ENCODE measurements at places on chromosomes 7 and 10. TPM values are rescaled to one million over a fixed set of nuclear protein-coding genes. Genes with fewer than 3 reads are reported as not detected.

Gene AMPH
- polyA plus RNA-seq = not detected

Gene CCDC172
- polyA plus RNA-seq = not detected

Gene MRLN
- polyA plus RNA-seq = not detected

Gene FAM241B
- polyA plus RNA-seq = 0.61 TPM

Gene PPP1R9A
- 0.63 TPM for polyA plus RNA-seq

Gene ODAD2
- not detected for polyA plus RNA-seq

Gene DGKB
- polyA plus RNA-seq = not detected

Gene GBX1
- polyA plus RNA-seq = not detected

DNA sequence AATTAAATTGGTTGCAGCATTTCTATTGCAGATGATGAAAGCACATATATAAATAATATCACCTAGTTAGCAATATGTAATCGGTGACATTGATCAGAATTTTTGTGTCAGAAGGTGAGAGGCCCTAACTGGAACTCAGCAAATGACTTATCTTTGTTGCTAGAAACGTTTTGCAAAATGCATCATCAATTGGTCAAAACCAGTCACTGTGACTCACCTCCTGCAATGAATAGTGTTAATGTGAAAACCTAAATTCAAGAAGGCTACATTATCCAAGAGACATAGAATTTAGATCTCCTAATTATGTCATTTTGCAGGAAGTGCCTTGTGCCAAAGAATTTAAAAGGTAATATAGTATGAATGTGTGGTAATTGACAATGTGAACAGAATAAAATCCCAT, 9.8 kb upstream of the PNLIPRP3 start:
- DNase-seq = no peak
- no peaks in the 10 kb centered on the region for H3K36me3 ChIP-seq
- H3K27ac ChIP-seq = no peak overlapping the region
- H3K4me1 ChIP-seq = no peaks in the 10 kb centered on the region

DNA sequence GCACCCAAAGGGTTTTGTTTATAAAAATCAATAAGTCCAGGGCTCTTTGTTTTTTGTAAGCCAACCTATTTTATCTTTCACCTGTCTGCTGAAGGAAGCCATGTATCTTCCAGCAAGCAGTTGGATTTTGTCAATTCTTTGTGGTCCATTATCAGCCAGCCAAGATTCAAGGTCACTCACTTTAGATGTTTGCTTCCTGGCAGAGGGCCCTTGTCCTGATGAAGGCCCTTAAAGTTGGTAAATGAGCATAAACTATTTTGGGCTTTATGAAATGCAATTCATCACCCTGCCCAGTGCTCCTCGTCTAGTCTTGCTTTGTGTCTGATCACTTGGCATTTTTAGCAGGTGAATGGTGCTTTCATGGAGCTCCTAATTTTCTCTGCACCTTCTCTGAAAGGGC, 1004.2 kb downstream of the GRID1 start:
- no peaks in the 10 kb centered on the region for H3K4me1 ChIP-seq
- H3K27me3 ChIP-seq = no peaks in the 10 kb centered on the region
- no peak overlapping the region for H3K27ac ChIP-seq
- DNase-seq = no peak
- H3K4me3 ChIP-seq = no peak overlapping the region

GRCh38 chr10:12332572-12333379, 16.6 kb upstream of the CAMK1D start:
- H3K36me3 ChIP-seq = no peaks in the 10 kb centered on the region
- H3K27me3 ChIP-seq = no peaks in the 10 kb centered on the region
- H3K27ac ChIP-seq = peak overlapping the region; percentile 88
- DNase-seq = no peak
- H3K4me1 ChIP-seq = peaks cover 21% of the 10 kb centered on the region
- H3K4me3 ChIP-seq = peak overlapping the region; percentile 35

DNA sequence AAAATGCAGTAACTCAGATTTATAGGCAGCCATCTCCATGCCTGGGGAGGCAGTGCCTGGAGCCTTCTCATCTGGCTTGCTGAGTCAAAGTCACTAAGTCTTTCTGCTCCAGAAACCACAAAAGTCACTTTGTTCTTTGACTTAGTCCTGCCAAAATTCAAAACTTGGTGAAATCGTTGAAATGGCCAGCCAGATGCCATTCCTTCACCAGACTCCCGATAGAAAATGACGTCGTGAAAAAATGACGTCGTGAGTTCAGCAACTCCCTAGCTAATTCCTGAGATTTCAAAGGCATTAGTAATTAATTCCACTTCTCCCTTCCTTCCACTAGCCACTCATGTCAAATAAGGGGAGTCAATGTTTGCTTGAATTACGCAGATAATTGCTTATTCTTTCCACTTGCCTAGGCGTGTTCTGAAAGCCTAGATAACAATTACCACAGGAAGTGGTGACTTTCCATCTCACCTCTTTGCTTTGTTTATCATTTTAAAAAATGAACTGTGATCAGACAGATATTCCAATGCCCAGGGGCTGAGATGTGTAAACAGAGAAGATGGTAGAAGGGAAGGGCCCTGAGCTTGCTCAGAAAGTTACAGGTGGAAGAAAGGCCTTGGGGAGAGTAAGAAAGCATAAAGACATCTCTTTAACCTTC, 48.5 kb upstream of the OSBPL3 start:
- no peak overlapping the region for H3K4me3 ChIP-seq
- H3K4me1 ChIP-seq = no peaks in the 10 kb centered on the region
- DNase-seq = no peak
- H3K27me3 ChIP-seq = peaks cover 19% of the 10 kb centered on the region
- H3K36me3 ChIP-seq = no peaks in the 10 kb centered on the region
- no peak overlapping the region for H3K27ac ChIP-seq

GRCh38 chr10:126499744-126500143, 111.5 kb upstream of the ADAM12 start:
- H3K4me3 ChIP-seq = no peak overlapping the region
- H3K27ac ChIP-seq = no peak overlapping the region
- DNase-seq = no peak
- no peaks in the 10 kb centered on the region for H3K36me3 ChIP-seq

GRCh38 chr7:85823396-85824080, 636.7 kb upstream of the SEMA3D start:
- no peak overlapping the region for H3K4me3 ChIP-seq
- no peaks in the 10 kb centered on the region for H3K36me3 ChIP-seq
- H3K4me1 ChIP-seq = no peaks in the 10 kb centered on the region

DNA sequence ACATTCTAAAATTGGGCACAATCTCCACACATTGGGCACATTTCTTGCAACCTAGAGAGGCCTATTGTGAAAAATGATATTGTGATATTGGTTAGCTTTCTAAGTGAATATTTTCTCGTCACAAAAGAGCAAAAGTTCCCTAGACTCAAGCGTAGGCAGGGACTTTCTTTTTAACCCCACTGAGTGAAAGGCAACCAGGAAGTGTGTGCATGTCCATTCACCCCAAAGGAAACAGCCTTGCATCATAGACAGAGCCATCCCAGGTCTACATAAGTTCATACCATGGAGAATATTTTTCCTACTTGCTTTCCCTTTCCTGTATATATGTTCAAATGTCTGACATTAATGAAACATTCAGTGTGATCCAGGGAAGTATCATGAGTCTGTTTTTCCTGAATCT, 84.2 kb upstream of the AGBL3 start:
- no peak overlapping the region for H3K4me3 ChIP-seq
- H3K36me3 ChIP-seq = no peaks in the 10 kb centered on the region
- DNase-seq = no peak
- H3K27ac ChIP-seq = no peak overlapping the region
- H3K4me1 ChIP-seq = peaks cover 10% of the 10 kb centered on the region

DNA sequence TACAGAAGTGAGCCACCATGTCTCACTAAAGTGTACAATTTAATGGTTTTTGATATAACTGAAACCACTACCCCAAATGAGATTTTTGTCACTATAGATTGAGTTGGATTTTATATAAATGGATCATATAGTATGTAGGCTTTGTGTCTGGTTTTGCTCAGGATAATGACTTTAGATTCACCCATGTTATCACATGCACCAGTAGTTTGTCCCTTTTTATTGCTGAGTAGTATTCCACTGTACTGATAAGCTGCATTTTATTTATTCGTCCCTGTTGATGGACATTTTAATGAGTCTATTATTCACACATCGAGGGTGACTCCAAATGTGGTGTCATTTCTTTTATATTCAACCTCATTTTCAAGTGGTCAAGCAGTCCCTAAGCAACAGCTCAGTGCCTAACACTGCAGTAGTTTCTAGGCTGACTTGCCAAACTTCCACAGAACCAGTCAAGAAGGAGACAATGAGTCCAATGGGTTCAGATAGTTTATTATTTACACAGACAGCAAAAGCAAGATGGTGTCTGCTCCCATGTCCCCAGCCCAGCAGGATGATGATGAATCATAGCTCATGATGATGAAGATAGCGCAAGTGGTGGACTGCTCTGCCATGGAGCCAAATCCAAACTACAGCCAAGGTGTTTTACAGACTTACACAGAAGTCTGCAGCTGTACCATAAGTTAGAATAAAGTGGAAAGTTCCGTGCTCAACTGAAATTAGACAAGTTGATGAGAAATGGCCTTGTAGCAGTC, 6.6 kb upstream of the FMC1 start:
- DNase-seq = no peak
- H3K36me3 ChIP-seq = no peaks in the 10 kb centered on the region
- H3K27me3 ChIP-seq = no peaks in the 10 kb centered on the region
- H3K4me1 ChIP-seq = peaks cover 9% of the 10 kb centered on the region

- DNase-seq = no peak
- H3K27me3 ChIP-seq = no peaks in the 10 kb centered on the region
- H3K36me3 ChIP-seq = peaks cover 16% of the 10 kb centered on the region
- H3K4me1 ChIP-seq = peaks cover 5% of the 10 kb centered on the region
These were observed 31.0 kb upstream of the TRIM8 start for GRCh38 chr10:102613286-102613685.

DNA sequence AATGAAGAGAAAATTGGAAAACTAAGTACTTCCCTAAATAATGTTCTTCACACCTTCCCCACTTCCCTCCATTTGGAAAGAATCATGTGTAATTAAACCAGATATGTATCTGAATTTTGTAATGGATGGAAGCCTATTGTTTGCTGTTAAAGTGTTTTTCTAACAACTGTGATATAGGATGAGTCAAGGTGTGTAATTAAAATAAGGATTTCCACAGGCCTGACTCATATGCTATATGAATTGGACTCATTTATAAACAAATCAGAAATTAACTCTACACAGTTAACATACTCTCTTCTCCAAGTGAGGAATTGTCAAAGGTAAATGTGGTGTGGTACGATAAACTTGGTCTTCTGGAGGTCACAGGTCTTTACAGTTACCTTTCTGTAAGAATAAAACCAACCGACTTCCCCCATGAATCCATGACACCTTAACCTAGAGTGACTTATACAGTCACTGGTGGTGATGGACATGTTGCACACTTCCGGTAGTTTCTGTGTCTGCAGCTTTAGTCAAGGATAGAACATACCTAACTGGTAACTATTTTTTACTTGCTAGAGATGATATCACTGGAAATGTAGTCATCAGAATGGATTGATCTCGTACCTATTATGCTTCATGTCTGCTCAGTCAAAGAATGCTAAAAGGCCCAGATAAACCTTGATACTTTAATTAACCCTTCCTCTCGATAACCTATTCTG, 12.8 kb downstream of the PNLIPRP3 start:
- H3K27me3 ChIP-seq = no peaks in the 10 kb centered on the region
- H3K4me3 ChIP-seq = no peak overlapping the region
- no peak overlapping the region for H3K27ac ChIP-seq
- no peaks in the 10 kb centered on the region for H3K4me1 ChIP-seq
- no peak for DNase-seq
- no peaks in the 10 kb centered on the region for H3K36me3 ChIP-seq

- H3K27me3 ChIP-seq = no peaks in the 10 kb centered on the region
- H3K36me3 ChIP-seq = no peaks in the 10 kb centered on the region
- no peak for DNase-seq
These were observed 318.5 kb upstream of the SEMA3A start for GRCh38 chr7:84513061-84513460.

GRCh38 chr10:6144406-6145165, 55.8 kb downstream of the RBM17 start:
- H3K4me1 ChIP-seq = peaks cover 57% of the 10 kb centered on the region
- peak overlapping the region; percentile 91 for H3K27ac ChIP-seq
- H3K27me3 ChIP-seq = peaks cover 3% of the 10 kb centered on the region
- H3K36me3 ChIP-seq = no peaks in the 10 kb centered on the region

DNA sequence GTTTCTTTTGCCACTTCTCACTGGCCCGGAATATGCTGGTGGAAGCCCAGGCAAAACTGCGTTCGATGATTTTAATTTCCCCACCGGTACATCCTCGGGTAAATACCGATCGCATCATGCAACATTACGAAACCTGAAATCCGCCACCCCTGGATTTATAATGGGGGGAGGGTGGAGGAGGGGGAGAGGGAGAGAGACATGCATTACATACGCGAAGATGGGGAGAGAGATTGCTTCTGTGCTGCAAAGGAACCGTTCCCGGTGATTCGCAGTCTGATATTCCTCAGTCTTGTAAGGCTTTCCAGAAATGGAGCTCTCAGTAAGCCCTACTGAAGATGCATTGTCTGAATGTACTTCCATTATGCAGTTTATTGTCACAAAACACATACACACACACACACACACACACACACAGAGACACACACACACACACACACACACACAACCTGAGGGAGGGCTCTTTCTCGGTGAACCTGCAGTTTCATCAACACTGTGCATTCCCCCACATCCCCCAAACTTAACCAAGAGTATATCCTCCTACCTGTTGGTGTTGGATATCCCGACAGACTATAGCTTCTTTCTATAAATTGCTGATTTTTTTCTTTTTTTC, 741 bp downstream of the GPR85 start:
- no peak for DNase-seq
- peaks cover 13% of the 10 kb centered on the region for H3K4me1 ChIP-seq
- H3K27ac ChIP-seq = no peak overlapping the region
- H3K4me3 ChIP-seq = peak overlapping the region; percentile 30
- H3K36me3 ChIP-seq = no peaks in the 10 kb centered on the region
- H3K27me3 ChIP-seq = peaks cover 36% of the 10 kb centered on the region

DNA sequence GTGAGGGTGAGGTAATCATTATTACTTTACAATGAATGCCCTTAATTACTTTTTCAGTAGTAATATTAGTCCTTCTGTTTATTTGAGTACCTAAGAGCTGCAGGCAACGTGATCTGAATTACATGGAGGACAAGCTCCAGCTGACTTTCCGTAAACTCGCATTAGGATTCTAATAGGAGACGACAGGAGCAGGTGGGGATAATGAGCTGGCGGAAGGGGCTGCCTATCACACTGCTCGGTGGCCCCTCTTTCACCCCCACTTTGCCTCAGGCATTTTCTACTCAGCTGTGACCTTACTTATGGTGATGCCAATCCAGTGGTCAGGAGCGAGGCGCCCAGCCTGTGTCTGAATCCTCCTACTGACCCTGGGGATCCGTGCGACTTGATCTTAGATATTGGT, at the start of gene C7orf33:
C7orf33 (plus strand) TSS at position 296 of the 400 bp plus-strand sequence. CDS start 160 bp downstream, outside the sequence.
- H3K27me3 ChIP-seq = peaks cover 10% of the 10 kb centered on the region
- no peak within 1 kb of the TSS for H3K27ac ChIP-seq
- H3K4me1 ChIP-seq = no peaks in the 10 kb centered on the region

- H3K4me1 ChIP-seq = no peaks in the 10 kb centered on the region
- H3K4me3 ChIP-seq = no peak overlapping the region
- H3K27ac ChIP-seq = no peak overlapping the region
- H3K36me3 ChIP-seq = no peaks in the 10 kb centered on the region
- DNase-seq = no peak
- H3K27me3 ChIP-seq = no peaks in the 10 kb centered on the region
These were observed 48.3 kb upstream of the MYL10 start for GRCh38 chr7:101677391-101677790.
